ENCODE measurements at places on chromosomes 6 and 20. TPM values are rescaled to one million over a fixed set of nuclear protein-coding genes. Genes with fewer than 3 reads are reported as not detected.
A peak's percentile ranks its signal among the peaks of the same experiment; 100 is the strongest.

APOM gene
- total RNA-seq = 3.3 TPM

GJA1 gene
- total RNA-seq = 248 TPM

TINAG gene
- total RNA-seq = not detected

TMEM200A gene
- 43.3 TPM for total RNA-seq

MACROD2 gene
- 3.3 TPM for total RNA-seq

ZC3H12D gene
- not detected for total RNA-seq

RAET1G gene
- total RNA-seq = 5.2 TPM

BICRAL gene
- total RNA-seq = 5.4 TPM

IL17F gene
- not detected for total RNA-seq

TSHZ2 gene
- 13.4 TPM for total RNA-seq

RWDD2A gene
- total RNA-seq = 6.1 TPM

- peak; percentile 87 for DNase-seq
These were observed 49.7 kb downstream of the KLHL31 start for GRCh38 chr6:53615633-53616449.

DNA sequence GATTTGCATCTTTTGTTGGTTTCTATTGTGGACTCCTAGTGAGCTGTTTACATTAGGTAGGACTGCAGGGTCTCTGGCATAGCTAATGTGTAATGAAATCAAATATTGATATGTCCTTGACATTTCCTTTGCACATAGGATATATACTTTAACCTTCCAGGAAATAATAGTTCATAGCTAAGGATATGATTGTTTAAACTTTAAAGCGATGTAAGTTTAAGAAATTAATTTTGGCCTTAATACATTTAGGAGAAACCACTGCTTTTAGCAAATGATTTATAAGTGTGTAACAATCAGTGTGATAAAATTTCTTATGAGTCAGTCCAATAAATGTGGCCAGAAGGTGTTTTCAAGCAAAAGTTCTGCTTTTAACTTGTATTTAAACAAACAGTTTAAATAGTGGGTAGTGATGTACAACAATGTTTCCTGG is 171.8 kb downstream of the HS3ST5 start:
- no peak for DNase-seq

DNA sequence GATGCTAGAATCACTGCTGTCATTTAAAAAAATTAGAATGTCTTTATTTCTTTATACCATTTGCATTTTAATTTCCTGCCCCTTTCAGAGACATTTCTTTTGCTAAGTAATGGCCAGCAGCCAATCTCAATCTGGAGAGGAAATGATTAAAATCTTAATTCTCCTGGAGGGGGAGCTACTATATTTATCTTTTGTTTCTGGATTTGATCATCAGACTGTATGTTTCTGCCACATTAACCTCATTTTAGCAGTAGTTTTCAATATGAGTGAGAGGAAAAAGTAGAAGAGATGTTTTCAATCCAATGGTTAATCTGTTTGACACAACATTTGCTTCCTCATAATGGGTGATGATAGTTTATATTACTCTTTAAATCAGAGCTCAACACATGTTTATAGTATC is 138.0 kb downstream of the FUT9 start:
- DNase-seq = no peak

- no peak for DNase-seq
These were observed 29.6 kb downstream of the NPEPL1 start for GRCh38 chr20:58721951-58722778.

DNA sequence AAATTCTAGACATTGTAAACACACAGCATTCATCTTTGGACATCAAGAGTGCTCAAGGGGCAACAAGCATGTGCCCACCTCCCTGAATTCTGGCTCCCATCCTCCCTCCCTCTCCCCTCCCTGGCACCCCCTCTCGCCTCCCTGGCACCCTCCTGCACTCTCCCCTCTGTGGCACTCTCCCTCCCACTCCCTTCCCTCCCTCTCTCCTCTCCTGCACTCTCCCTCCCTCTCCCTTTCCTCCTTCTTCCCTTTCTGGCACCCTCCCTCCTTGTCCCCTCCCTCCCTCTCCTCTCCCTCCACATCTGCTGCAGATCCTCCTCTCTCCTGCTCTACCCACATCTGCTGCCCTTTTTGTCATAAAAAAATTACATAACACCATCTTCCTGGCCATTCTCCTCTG is 113.0 kb upstream of the SLC22A23 start:
- DNase-seq = no peak

DNA sequence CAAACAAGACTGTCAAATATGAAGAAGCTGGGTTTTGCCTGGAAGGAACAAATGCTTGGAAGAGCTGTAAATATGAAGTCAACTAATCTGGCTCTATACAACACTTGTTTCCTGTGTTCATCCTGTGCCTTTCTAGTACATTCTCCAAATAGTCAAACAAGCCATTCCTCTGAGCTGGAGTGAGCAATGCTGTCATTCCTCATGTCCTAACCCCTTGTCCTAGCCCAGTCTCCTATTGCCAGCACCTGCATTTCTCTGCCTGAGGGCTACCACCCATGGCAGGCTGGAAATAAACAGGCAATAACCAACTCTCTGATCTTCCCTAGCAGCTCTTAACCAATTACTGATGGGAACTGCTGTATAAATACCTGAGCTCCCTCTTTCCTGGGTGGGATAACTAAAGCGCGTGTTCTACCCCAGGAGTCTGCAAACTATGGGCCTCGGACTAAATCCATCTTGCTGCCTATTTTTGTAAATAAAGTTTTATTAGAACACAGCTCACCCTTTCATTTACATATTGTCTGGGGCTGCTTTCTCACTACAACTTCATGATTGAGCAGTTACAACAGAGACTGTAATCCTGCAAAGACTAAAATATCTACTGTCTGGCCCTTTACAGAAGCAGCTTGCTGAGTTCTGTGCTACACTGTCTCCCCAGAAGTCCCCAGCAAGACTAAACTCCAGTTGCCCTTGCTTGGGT is 13.4 kb downstream of the RIMS4 start:
- DNase-seq = no peak

DNA sequence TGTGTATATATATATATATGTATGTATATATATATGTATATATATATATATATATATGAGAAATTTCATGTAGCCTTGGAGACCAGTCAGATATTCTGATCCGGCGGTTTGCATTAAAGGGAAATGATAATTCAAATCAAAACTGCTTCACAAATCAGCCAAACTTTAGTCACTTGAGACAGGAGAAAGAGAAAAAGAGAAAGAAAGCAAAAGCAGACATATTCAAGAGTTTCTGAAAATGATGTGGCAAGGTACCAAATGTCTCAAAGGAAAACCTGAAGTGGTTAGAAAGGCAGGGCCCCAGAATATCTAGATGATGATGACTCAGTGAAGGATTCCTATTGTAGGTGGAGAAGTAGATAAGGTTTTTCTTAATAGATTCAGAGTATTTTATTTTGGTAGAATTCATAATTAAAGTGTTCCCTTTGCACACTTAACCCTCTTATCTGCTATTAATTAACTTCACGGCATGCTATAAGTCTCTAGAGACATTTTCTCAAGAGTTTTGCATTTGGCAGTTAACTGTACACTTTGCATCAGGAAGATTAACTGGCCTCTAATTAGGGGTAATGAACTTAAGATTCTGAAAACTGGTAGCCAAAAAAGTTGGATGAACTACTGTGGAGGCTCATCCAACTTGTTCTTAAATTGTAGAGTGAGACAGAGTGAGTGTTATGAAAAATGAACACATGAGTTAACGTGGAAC is 50.1 kb upstream of the ASF1A start:
- DNase-seq = peak; percentile 32

- DNase-seq = peak; percentile 72
These were observed 61.6 kb upstream of the MRPS10 start for GRCh38 chr6:42279144-42279781.

GRCh38 chr20:7094438-7094997 is 327.0 kb downstream of the BMP2 start:
- peak; percentile 29 for DNase-seq

DNA sequence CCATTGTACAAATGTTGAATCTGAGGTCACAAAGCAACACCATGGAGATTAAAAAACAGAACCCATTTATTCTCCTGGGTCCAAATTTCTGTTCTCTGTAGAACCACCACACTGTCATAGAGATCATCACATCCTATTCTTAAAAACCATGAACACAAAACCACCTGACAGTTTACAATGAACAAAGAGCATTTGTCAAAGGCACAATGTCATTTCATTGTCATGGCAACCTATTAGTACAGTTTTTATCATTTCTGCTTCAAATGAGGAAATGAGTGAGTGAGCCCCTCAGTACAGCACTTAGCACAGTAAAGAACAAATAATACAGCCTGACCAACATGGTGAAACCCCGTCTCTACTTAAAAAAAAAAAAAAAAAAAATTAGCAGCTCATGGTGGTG is 23.1 kb upstream of the LAMP5 start:
- no peak for DNase-seq

- DNase-seq = peak; percentile 40
These were observed 278.9 kb downstream of the ESR1 start for GRCh38 chr6:152086223-152086873.

DNA sequence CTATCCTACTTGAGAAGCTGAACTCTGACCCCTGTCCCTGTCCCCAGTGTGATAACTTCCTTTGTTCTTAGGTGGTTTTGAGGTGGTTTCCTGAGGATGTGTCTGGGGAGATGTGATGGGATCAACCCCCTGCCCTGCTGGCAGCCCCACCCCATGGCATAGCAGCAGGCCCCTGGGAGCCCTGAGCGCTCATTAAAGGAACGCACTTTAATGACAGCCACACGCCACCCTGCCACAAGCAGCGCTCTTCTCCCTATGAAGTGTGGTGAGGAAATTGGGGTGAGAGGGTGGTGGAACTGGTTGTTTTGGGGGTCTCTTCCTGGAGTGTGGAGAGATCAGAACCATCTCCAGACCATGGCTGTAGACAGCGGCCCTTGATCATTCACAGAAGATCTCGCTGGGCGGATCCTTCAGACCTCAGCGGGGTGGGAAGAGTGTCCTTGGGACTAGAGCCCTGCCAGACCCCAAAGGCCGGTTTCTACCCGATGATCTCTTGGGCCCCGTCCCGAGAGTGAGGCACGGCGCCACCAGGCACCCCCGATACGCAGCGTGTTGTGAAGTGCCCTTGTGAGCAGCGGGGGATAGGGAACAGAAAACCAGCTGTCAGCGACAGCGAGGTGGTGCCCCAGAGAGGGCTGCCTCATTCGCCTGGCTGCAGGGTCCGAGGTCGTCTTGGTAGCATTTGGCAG is 45.4 kb downstream of the SYNJ2 start:
- no peak for DNase-seq

GRCh38 chr6:129859524-129859923 is 1.6 kb downstream of the TMEM244 start:
- DNase-seq = peak; percentile 53

DNA sequence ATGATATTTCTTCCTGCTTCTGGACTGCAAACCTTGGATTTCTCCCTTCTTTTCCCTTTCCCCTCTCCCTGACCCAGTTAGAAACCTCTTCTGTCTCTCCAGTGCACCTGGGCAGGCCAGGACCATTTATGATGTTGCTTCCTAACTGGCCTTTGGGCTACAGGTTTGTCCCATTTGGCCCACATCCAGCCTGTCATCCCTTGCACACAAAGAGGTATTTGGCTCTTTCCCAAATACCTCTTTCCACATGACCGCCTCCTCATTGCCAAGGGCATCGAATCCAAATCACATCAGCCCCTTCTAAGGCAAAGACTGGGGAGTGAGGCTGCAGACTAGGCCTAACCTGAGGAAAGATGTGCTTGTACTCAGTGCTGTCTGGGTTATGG is 13.6 kb downstream of the FGD2 start:
- DNase-seq = no peak

DNA sequence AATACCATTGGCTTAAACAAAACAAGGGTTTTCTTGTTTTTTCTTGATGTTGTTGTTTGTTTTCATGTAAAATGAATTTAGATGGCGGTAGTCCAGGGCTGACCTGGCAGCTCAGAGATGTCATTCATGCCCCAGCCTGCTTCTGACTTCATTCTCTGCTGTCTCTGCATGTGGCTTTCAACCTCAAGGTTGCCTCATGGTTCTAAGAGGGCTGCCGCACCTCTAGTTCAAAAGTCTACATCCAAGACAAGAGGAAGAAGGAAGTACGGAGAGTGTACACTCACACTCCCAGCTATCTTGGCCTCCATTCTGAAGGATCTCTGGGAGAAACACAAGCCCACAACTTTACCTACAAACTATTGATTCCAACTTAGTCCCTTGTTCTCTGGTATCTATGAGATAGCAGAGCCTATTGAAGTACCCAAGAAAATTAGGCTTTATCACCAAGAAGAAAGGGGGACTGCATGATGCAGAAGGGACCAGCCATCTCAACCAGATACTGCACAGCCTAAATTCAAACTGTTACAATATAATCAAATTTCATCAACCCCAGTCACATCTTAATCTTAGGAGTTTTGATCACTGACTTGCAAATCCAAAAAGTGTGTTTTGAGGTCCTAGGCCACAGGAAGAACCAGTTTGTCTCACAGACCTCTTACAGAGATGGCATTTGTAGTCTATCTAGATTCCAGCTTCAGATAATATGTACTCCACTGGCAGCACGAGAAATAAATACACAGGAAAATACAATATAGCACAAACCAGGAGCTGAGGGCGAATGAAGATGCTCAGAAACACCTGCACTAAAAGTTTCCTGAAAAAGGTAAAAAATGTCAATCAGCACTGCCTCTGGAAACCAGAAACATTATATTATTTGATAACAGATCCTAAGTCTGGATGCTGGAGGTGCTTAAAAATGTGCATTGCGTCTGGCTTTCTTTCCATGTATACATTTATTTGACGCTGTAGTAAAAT is 866 bp upstream of the BTN3A3 start:
- peak; percentile 21 for DNase-seq

DNA sequence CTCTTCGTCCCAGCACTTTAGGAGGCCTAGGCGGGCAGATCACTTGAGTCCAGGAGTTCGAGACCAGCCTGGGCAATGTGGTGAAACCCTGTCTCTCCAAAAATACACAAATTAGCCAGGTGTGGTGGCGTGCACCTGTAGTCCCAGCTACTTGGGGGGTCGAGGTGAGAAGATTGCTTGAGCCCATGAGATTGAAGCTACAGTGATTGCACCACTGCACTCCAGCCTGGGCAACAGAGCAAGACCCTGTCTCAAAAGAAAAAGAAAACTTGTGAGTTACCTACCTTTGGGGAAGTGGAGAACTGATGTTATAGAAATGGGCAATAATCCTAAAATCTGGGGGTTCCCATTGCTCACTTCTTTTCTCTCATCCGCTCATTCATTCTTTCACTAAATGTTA is 58.0 kb downstream of the E2F3 start:
- DNase-seq = no peak

GRCh38 chr20:59770270-59770669 is 163.2 kb downstream of the SYCP2 start:
- no peak for DNase-seq

- DNase-seq = no peak
These were observed 113.5 kb upstream of the HDAC2 start for GRCh38 chr6:114084327-114084890.

- DNase-seq = peak; percentile 14
These were observed 670.2 kb downstream of the RFPL4B start for GRCh38 chr6:113017353-113017752.
